ENCODE measurements at places on chromosomes 16 and 17.

DNA sequence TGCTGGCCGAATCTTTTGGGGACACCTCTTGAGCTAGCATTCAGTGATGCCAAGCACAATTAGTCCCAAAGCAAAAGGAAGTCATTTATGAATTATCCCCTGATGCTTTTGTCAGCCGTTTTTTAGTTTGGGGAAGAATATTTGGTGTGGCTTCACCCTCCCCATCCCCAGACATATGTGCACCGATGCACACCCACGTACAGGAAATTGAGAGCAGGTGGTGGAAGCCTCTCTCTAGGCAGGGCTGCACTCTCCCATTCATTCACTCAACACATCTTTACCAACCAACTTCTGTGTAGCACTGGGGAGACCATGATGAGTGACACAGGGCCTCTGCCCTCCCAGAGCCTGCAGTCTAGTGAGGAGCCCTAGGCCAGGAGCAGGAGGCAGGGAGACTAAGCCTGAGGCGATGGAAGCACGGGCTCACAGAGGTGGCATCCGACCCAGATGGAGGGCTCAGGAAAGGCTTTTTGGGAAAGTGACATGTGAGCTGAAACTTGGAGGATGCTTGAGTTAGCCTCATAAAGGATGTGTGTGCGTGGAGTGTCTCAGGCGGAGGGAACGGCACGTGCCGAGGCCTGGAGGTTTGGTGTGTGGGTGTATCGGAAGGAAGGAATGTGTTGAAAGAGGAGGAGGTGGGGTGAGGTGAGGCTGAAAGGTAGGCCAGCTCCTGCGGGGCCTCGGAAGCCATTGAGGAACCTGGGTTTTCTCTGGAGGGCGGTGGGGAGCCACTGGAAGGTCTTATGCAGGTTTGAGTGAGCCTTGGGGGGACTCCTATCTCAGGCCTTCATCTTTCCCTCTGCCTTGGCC is 43.8 kb downstream of the PSME3IP1 start:
- DNase-seq: no peak

- no peak for DNase-seq
These were observed 28.4 kb upstream of the EMP2 start for GRCh38 chr16:10608687-10609401.

- DNase-seq: no peak
These were observed 7.3 kb upstream of the METRNL start for GRCh38 chr17:83071966-83072562.

DNA sequence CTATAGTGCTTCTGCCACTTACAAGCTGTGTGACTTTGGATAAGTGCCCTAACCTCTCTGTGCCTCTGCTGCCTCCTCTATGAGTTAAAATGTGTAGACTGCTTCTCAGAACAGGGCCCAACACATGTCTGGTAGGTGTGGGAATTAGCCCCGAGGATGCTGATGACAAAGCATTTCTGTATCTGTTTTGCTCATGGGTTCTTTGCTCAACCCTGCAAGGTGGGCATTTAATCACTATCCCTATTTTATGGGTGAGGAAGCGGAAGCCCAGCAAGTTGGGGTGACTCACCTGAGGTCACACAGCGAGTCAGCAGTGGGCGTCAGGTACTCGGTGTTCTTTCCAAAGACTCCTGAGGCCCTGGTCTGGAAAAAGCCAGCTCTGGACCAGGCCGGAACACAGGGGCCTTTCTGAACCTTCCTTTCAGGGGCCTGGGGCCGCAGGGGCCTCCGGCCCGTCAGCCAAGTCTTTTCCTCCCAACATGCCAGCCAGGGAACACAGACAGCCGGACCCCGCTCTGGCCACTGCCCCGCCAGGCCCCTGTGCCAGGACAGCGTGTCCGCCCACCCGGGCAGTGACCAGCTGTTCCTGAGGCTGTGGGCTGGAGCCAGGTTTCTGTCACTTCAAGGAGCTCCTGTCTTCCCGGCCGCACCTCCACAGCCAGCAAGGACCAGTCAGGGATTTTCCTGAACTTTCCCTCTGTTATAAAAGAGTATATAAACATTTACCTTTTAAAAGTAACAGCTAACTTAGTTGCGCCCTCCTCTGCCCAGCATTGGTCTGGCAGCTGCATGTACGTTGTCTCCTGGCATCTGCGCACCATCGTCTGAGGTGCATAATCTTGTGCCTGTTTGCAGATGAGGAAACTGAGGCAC is 62.5 kb downstream of the SREBF1 start:
- no peak for DNase-seq

DNA sequence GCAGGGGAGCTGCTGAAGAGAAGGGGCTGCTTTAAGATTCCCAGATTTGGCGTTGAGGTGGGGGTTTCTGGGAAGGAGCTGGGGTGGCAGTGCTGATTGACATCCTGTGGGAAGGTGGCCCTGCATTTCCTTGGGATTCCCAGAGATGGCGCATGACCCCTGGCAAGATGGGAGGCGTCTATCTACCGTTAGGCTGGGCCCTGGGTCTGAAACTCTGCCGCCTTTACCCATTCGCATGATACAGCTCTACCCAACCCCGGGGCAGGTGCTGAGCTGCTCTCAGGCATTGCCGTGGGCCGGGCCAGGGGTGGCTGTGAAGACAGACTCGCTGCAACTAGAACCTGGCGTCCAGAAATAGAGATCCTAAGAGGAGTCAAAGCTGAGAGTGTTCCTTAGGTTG is 9.9 kb upstream of the MVD start:
- DNase-seq: no peak

GRCh38 chr16:14325502-14326401 is 254.6 kb downstream of the MRTFB start:
- DNase-seq: no peak

DNA sequence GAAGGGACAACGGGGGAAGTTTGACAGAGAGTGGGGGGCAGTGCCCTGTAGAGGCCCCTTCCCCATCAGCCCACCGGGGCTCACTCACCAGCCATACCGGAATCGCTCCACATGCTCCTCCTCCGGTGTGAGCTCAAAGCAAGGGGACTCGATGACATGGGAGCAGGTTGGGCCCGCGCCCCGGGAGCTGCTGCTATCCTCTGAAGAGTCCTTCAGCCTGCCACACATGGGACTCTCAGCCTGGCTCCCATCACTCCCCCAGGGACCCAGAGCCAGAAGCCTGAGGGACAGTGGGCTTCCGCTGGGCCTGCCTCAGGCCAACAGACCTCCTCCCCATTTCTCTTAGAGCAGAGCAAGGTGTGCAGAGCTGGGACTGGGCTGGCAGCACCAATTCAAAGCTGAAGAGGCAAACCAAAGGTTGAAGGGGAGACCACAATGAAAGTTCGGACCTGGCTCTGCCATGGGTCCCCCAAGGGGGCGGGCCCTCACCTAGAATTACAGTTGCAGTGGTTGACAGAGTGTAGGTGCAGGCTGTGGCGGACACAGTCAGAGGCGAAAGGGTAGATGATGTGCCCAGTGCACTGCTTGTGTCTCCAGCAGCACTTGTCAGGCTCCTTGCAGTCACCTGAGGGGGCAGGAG is 7.3 kb downstream of the PROCA1 start:
- DNase-seq: no peak
